ENCODE measurements at places on chromosomes 3 and 15. TPM values are rescaled to one million over a fixed set of nuclear protein-coding genes. Genes with fewer than 3 reads are reported as not detected.

DNA sequence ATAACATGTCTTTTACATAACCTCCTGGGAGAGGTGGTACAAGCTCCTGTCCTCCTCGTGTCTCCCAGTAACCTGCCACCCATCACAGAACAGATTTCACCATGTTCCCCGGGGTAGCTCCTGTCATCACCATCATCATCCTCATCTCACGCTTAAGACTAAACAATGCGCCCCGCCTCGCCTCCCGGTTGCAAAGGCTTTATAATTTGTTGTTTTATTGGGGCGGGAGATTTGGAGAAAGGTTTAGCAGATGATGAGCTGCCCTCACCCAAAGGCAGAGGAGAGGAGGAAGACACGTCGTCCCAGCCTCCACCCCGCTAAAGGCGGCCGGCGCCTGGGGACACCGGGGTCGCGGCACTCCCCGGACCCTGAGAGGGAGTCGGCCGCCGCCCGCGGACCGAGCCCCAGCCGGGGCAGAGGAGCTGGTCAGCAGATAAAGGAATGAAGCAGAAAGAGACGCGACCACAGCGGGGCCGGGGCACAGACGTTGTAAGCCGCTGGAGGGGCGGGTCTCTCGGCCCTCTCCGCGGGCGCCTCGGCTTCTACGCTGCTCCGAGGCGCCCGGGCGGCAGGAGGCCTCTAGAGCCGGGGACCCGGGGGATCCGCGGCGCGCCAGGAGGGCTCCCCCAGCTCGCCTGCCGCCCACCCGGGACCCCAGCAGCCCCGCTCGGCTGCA lies 589 bp downstream of the HERC1 start:
- peak overlapping the region; percentile 83 for H3K27ac ChIP-seq
- peaks cover 40% of the 10 kb centered on the region for H3K4me1 ChIP-seq
- peaks cover 10% of the 10 kb centered on the region for H3K27me3 ChIP-seq
- peak; percentile 18 for DNase-seq
- H3K36me3 ChIP-seq: no peaks in the 10 kb centered on the region
- H3K4me3 ChIP-seq: peak overlapping the region; percentile 98

- H3K4me1 ChIP-seq: peaks cover 45% of the 10 kb centered on the region
- H3K27ac ChIP-seq: no peak overlapping the region
- H3K27me3 ChIP-seq: peaks cover 4% of the 10 kb centered on the region
- no peaks in the 10 kb centered on the region for H3K36me3 ChIP-seq
- DNase-seq: no peak
- H3K4me3 ChIP-seq: no peak overlapping the region
Measured at GRCh38 chr3:55697177-55697865, 210.2 kb upstream of the WNT5A start.

GRCh38 chr3:175593331-175593730 lies 734.2 kb downstream of the NAALADL2 start:
- H3K36me3 ChIP-seq: no peaks in the 10 kb centered on the region
- no peak overlapping the region for H3K27ac ChIP-seq
- no peak for DNase-seq
- H3K4me1 ChIP-seq: no peaks in the 10 kb centered on the region
- 0 out of 2 replicates have a peak, but pooled peaks cover 1% of the 10 kb centered on the region for H3K27me3 ChIP-seq
- no peak overlapping the region for H3K4me3 ChIP-seq

GRCh38 chr15:90327311-90327710 lies 24.8 kb upstream of the ZNF774 start:
- H3K4me3 ChIP-seq: no peak overlapping the region
- H3K36me3 ChIP-seq: no peaks in the 10 kb centered on the region
- H3K27me3 ChIP-seq: no peaks in the 10 kb centered on the region
- DNase-seq: no peak
- H3K4me1 ChIP-seq: no peaks in the 10 kb centered on the region

- H3K4me3 ChIP-seq: no peak overlapping the region
- peaks cover 7% of the 10 kb centered on the region for H3K27me3 ChIP-seq
- H3K36me3 ChIP-seq: no peaks in the 10 kb centered on the region
- DNase-seq: no peak
- no peak overlapping the region for H3K27ac ChIP-seq
- H3K4me1 ChIP-seq: no peaks in the 10 kb centered on the region
Measured at GRCh38 chr15:101506491-101506890, 17.0 kb upstream of the PCSK6 start.

DNA sequence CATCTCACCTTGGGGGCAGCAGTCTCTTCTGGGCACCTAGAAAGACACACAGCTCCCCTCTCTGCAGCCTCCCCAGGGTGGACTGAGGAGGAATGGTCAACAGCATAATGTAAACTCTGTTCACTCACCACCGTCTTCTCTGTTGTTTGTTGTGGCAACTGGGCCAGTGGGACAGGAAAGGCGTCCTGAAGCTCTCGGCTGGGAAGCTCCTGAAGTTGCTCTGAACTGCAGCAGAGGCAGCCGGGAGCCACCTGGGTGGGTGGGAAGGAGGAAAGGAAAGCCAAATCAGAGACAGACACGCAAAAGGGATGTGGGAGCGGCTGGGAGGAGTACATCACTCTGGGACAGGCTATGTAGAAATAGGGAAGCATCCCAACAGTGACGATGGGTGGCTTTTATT lies 52.7 kb downstream of the MYLK start:
- no peak for DNase-seq
- H3K27ac ChIP-seq: peak overlapping the region; percentile 62
- no peak overlapping the region for H3K4me3 ChIP-seq
- H3K36me3 ChIP-seq: peaks cover 83% of the 10 kb centered on the region
- peaks cover 46% of the 10 kb centered on the region for H3K4me1 ChIP-seq

DNA sequence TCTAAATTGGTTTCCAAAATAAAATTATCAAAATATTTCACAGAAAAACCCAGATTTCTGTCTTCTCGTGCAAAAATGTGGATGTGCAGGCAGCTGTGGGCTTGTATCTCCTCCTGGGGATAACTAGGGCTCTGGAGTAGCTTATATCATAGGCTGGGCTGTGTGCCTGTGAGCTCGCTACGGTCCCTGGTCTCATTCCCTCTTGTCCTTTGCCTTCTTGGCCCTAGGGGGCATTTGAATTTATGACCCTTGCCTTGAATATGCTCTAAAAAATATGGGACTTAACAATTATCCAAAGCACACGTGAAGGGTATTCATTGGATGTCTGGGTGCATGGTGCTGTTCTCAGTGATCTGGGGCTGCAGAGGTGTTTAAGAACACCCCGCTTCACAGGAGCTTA lies 132.6 kb downstream of the PDZRN3 start:
- DNase-seq: no peak
- H3K27ac ChIP-seq: peak overlapping the region; percentile 56
- H3K4me3 ChIP-seq: no peak overlapping the region
- H3K36me3 ChIP-seq: no peaks in the 10 kb centered on the region

GRCh38 chr15:71678191-71678590 lies 132.2 kb upstream of the NR2E3 start:
- H3K4me1 ChIP-seq: peaks cover 65% of the 10 kb centered on the region
- H3K27me3 ChIP-seq: no peaks in the 10 kb centered on the region
- peaks cover 8% of the 10 kb centered on the region for H3K36me3 ChIP-seq
- H3K27ac ChIP-seq: peak overlapping the region; percentile 29

Gene ZMYND10
- total RNA-seq: 1.1 TPM

Gene DCLK3
- total RNA-seq: not detected

Gene RBPMS2
- 0.13 TPM for total RNA-seq

Gene WDR93
- total RNA-seq: not detected

Gene C15orf62
- not detected for total RNA-seq

GRCh38 chr15:30827625-30828303 lies 76.0 kb upstream of the FAN1 start:
- no peak for DNase-seq
- peaks cover 7% of the 10 kb centered on the region for H3K36me3 ChIP-seq
- peaks cover 6% of the 10 kb centered on the region for H3K27me3 ChIP-seq
- H3K4me1 ChIP-seq: peaks cover 10% of the 10 kb centered on the region

Gene EPHB3
- total RNA-seq: 5.3 TPM

Gene CCDC54
- not detected for total RNA-seq

Gene P2RY1
- not detected for total RNA-seq

DNA sequence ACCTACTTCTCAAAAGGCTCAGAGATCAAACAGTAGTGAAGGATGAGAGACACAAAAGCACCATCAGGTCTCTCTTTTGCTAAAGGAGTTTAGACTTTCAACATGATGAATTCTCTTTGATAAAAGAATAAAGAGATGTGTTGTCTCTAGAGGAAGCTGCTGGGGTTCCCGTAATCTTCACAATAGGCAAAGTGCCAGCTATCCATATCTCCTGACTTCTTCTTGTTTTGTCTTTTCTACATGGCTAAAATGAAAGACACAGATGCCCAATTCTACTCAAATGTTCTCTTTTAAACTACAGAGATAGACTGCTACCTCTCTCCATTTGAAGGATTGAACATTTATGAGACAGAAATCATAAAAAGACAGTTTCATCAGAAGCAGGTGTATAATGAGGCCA lies 38.4 kb upstream of the TUSC7 start:
- H3K36me3 ChIP-seq: no peaks in the 10 kb centered on the region
- H3K27me3 ChIP-seq: no peaks in the 10 kb centered on the region
- no peak for DNase-seq
- H3K4me3 ChIP-seq: no peak overlapping the region
- no peaks in the 10 kb centered on the region for H3K4me1 ChIP-seq

DNA sequence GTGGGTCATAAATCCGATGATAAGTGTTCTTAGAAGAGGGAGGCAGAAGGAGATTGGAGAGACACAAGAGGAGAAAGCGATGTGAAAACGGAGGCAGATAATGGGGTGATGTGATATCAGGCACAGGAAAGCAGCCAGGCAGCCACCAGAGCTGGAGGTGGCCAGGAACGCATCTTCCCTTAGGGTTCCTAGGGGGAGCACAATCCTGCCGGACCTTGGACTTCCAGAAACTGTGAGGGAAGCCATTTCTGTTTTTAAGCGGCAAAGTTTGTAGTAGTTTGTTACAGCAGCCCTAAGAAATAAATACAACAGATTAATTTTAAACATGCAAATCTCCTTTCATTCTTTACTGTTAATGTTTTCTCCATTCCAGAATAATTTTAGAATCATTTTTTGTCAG lies 259.9 kb upstream of the TMC3 start:
- H3K27me3 ChIP-seq: no peaks in the 10 kb centered on the region
- no peaks in the 10 kb centered on the region for H3K4me1 ChIP-seq
- no peak overlapping the region for H3K27ac ChIP-seq
- H3K4me3 ChIP-seq: no peak overlapping the region
- H3K36me3 ChIP-seq: no peaks in the 10 kb centered on the region

DNA sequence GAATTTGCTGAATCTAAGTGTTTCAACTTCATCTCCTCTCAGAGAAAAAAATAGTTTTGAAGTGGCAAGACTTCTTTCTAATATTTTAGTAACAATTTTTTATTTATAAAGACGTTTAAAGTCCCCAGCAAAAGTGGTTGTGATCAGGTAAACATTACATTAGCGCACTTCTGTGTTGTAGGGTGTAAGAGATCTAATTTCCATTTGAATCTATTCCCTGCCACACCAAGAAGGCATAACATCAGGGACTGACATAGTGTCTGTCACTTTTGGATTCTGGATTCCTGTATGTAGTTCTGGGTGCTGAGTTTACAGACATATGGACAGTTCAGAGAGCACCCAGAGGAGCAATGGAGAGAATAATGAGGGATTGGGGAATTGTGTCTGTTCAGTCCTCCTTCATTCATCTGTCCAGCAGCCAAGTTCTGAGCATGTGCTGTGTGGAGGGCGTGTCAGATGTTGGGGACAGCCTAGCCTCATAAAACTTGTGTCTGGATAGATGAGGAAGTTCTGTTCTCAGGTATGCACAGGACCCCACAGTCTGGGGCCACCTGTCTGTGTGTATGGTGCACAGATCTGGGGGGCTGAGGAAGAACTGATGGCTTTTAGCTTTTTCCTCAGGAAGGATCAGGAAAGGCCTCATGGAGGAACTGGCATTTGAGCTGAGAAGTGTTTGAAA lies 65.6 kb downstream of the MAP2K5 start:
- H3K4me1 ChIP-seq: no peaks in the 10 kb centered on the region
- H3K27me3 ChIP-seq: no peaks in the 10 kb centered on the region
- H3K27ac ChIP-seq: no peak overlapping the region
- DNase-seq: no peak
- H3K36me3 ChIP-seq: peaks cover 6% of the 10 kb centered on the region

DNA sequence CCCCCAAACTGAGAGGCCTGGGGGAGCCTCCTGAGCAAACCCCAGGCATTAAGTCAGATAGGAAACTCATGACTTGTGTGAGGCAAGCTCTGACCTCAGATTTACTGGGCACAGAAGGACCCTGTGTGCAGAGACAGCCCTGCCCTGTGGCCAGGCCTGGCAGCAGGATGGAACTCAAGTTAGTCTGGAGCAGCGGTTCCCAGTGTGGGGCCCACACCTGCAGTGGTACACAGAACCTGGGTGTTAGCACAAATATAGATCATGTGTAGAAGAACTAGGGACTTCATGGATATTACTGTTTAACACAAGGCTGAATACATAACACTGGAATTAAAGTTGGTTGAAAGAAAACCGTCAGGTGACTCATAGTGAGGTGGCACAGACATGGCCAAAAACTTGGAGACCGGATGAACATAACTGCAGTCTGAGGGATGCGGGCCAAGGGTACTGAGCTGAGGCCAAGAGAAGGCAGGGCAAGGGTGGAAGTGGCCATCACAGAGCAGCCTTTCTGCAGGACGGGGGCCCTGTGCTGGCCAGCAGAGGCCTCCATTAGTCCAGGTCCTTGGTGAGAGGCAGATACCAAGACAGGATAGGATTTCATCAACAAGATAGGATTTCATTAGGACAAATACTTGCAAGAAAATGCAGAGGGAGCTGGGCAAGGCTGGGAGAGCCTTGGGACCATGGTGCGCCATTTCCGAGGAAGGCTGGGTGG lies 40.9 kb downstream of the IRAK2 start:
- peak overlapping the region; percentile 94 for H3K27ac ChIP-seq
- no peaks in the 10 kb centered on the region for H3K27me3 ChIP-seq
- peaks cover 40% of the 10 kb centered on the region for H3K4me1 ChIP-seq
- peak overlapping the region; percentile 61 for H3K4me3 ChIP-seq
- peak; percentile 90 for DNase-seq

Gene ZNF80
- not detected for total RNA-seq

GRCh38 chr3:117586161-117586560 lies 876.6 kb downstream of the TUSC7 start:
- H3K4me3 ChIP-seq: no peak overlapping the region
- H3K27me3 ChIP-seq: peaks cover 2% of the 10 kb centered on the region
- no peaks in the 10 kb centered on the region for H3K4me1 ChIP-seq
- no peaks in the 10 kb centered on the region for H3K36me3 ChIP-seq
- no peak overlapping the region for H3K27ac ChIP-seq

Gene GTPBP8
- 12.3 TPM for total RNA-seq

DNA sequence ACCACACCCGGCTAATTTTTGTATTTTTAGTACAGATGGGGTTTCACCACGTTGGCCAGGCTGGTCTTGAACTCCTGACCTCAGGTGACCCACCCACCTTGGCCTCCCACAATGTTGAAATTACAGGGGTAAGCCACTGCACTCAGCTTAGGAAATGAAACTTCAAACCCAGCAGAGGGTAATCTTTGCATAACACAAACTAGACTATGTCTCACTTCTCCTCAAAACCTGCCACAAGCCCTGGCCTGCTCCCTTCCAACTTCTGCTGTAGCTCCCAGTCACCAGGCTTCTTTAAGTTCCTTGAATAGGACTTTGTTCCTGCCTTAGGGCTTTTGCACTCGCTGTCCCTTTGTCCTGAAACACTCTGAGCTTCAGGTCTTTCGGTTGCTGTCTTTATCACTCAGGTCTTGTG lies 39.2 kb upstream of the SEMA4B start:
- H3K36me3 ChIP-seq: no peaks in the 10 kb centered on the region
- H3K4me1 ChIP-seq: peaks cover 38% of the 10 kb centered on the region
- no peak for DNase-seq
- H3K4me3 ChIP-seq: no peak overlapping the region
- H3K27ac ChIP-seq: no peak overlapping the region

Gene ZNF609
- 21.2 TPM for total RNA-seq

Gene DBR1
- total RNA-seq: 10.0 TPM

Measured in HFFc6 (cell line).